ENCODE measurements at places on chromosomes 6 and 20. TPM values are rescaled to one million over a fixed set of nuclear protein-coding genes. Genes with fewer than 3 reads are reported as not detected.

DNA sequence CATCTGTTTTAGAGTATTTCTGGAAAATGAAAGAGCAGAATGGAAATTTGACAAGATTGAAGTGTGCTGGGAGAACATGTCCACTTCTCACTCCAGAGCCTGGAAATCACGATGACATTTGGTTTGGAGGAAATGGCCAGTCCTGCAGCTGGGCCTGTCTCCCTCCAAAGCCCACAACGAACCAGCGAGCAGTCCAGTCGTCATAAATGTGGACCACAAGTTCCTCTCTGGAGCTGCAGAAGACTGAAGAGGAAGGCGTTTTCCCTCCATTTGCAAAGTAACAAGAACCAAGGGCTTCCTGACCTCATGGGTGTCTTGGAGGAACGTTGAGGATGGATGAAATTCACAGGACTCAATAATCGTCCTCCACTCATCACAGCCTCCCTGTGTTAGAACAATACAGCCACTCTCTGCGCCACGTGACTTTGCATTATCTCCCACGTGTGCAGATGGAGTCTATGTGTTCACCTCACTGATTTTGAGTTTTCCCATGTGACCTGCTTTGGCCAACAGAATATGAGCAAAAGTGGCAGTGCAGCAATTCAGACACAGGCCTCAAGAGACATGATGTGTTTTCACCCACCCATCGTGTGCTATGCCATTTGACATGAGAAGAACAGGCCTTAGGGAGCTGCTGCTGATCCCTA lies 9.1 kb upstream of the SPATS1 start:
- DNase-seq = no peak

TGM3 gene
- total RNA-seq = not detected

PAK5 gene
- not detected for total RNA-seq

GRCh38 chr6:55705451-55706440 lies 126.8 kb upstream of the HMGCLL1 start:
- no peak for DNase-seq

- no peak for DNase-seq
Measured at GRCh38 chr6:91317247-91317835, 730.5 kb upstream of the MAP3K7 start.

DNA sequence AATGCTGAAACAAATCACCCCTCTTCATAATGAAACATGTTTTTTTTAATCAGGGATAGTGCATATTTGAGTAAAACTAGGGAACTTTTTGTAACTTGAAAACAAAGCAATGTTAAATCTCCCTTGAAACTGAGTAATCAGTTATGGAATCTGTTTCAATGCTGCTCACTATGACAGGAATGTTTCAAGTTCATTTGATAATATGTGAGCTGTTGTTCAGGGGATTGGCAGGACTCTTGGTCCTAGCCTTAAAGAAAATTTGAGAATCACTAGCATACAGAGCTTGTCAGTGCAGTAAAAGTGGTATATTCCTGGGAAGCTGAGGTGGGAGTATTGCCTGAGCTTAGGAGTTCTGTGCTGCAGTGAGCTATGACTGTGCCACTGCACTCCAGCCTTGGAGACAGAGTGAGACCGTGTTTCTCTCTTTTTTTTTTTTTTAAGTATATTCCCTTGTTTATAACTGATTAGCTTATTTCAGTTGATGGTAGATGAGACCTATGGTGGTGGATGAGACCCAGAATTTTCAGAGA lies 21.6 kb upstream of the CALHM6 start:
- DNase-seq = no peak

RAET1L gene
- not detected for total RNA-seq

- no peak for DNase-seq
Measured at GRCh38 chr20:43789593-43789992, 62.8 kb upstream of the GTSF1L start.

DNA sequence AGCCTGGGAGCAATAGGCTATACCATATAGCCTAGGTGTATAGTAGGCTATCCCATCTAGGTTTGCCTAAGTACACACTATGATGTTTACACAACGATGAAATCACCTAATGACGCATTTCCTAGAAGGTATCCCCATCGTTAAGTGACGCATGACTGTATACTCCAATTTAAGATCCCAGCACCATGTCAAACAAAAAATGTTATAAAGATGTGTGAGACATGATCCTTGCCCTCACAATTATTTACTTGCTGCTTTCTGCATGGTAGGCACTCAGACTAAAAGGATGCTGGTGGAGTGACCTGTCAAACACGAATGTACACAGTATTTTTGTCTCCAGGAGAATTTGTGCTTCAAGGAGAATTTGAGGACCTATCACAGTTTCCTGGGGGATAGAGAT lies 32.3 kb downstream of the SNAP25 start:
- DNase-seq = no peak

GRCh38 chr6:148878683-148879082 lies 131.9 kb downstream of the UST start:
- DNase-seq = no peak

- DNase-seq = no peak
Measured at GRCh38 chr20:3452136-3452535, 18.7 kb upstream of the ATRN start.

GRCh38 chr20:23655491-23656211 lies 17.9 kb upstream of the CST3 start:
- no peak for DNase-seq

FOXF2 gene
- not detected for total RNA-seq

GRCh38 chr20:50366270-50367103 lies 143.7 kb upstream of the PTPN1 start:
- no peak for DNase-seq

DNA sequence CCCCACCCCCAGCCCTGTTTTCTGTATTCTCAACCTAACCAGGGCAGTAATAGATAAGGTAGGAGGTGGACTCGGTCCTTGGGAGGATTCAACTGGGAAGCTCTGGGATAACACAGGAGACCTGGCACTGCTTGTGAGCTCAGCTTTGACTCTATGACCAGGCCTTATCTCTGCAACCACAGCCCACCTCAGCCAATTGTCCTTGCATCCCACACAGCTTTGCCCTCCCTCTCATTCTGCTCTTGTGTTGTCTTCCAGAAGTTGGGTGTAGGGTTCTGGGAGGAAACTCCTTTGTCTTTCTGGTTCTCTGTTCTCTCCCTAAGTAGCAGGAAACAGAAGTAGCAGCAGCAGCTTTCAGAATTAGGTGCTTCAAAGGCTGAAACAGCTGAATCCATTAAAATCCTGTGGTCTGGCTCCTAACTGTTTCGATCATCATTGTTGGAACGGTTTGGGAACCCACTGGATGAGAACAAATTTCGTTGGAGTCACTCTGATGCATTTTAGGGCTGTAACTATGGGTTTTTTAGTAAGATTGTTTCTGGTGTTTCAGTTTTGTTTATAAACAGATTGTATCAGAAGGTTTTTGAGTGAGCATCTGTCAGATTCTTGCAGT lies 32.4 kb upstream of the SNX9 start:
- no peak for DNase-seq

SMOC2 gene
- not detected for total RNA-seq

DNA sequence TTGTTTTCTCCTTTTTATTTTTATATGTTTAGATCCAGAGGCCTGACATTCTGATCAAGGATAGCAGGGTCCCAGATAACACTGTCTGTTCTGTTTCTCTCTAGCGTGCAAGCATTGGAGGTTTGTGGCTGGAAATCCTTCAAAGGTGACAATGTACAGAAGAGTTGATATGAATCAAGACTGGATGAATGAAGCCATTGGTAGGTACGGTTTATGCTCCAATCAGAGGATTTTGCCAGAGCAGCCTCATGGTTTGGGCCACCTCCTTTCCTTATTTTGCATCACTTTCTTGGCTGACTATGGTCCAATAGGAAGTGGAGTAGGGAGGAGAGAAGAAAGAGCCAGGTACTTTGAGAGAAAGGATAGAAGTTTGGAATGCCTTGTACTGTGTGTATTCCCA lies 484.8 kb upstream of the JAG1 start:
- no peak for DNase-seq

ZSCAN26 gene
- 5.8 TPM for total RNA-seq

SAPCD1 gene
- total RNA-seq = 9.5 TPM

All from activated naive CD8-positive, alpha-beta T cell treated with anti-CD3 and anti-CD28 coated beads for 36 hours (primary cell).